ENCODE measurements at places on chromosomes 16 and 17.
A peak's percentile ranks its signal among the peaks of the same experiment; 100 is the strongest.

DNA sequence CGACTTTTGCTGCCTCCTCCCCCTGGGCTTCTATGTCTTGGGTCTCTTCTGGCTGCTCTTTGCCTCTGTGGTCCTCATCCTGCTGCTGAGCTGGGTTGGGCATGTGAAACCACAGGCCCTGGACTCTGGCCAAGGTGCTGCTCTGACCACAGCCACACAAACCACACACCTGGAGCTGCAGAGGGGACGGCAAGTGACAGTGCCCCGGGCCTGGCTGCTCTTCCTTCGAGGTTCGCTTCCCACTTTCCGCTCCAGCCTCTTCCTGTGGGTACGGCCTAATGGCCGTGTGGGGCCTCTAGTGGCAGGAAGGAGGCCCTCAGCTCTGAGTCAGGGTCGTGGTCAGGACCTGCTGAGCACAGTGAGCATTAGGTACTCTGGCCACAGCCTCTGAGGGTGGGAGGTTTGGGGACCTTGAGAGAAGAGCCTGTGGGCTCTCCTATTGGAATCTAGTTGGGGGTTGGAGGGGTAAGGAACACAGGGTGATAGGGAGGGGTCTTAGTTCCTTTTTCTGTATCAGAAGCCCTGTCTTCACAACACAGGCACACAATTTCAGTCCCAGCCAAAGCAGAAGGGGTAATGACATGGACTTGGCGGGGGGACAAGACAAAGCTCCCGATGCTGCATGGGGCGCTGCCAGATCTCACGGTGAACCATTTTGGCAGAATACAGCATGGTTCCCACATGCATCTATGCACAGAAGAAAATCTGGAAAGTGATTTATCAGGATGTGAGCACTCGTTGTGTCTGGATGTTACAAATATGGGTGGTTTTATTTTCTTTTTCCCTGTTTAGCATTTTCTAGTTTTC, 2.3 kb downstream of the GP1BA start:
- no peak overlapping the region for H3K4me3 ChIP-seq
- peaks cover 17% of the 10 kb centered on the region for H3K36me3 ChIP-seq
- no peak for DNase-seq
- peaks cover 9% of the 10 kb centered on the region for H3K4me1 ChIP-seq
- H3K27me3 ChIP-seq: no peaks in the 10 kb centered on the region

GRCh38 chr16:71784093-71784492, 24.5 kb downstream of the AP1G1 start:
- H3K27me3 ChIP-seq: no peaks in the 10 kb centered on the region
- peaks cover 10% of the 10 kb centered on the region for H3K36me3 ChIP-seq
- H3K4me1 ChIP-seq: peaks cover 6% of the 10 kb centered on the region
- no peak for DNase-seq

- no peaks in the 10 kb centered on the region for H3K36me3 ChIP-seq
- H3K4me1 ChIP-seq: peaks cover 15% of the 10 kb centered on the region
- H3K27me3 ChIP-seq: no peaks in the 10 kb centered on the region
- H3K4me3 ChIP-seq: no peak overlapping the region
Measured at GRCh38 chr17:73420897-73421296, 109.1 kb upstream of the CDC42EP4 start.

- peaks cover 21% of the 10 kb centered on the region for H3K4me1 ChIP-seq
- H3K27ac ChIP-seq: no peak overlapping the region
- H3K36me3 ChIP-seq: no peaks in the 10 kb centered on the region
- H3K27me3 ChIP-seq: no peaks in the 10 kb centered on the region
Measured at GRCh38 chr17:83055911-83056582, 23.4 kb upstream of the METRNL start.

DNA sequence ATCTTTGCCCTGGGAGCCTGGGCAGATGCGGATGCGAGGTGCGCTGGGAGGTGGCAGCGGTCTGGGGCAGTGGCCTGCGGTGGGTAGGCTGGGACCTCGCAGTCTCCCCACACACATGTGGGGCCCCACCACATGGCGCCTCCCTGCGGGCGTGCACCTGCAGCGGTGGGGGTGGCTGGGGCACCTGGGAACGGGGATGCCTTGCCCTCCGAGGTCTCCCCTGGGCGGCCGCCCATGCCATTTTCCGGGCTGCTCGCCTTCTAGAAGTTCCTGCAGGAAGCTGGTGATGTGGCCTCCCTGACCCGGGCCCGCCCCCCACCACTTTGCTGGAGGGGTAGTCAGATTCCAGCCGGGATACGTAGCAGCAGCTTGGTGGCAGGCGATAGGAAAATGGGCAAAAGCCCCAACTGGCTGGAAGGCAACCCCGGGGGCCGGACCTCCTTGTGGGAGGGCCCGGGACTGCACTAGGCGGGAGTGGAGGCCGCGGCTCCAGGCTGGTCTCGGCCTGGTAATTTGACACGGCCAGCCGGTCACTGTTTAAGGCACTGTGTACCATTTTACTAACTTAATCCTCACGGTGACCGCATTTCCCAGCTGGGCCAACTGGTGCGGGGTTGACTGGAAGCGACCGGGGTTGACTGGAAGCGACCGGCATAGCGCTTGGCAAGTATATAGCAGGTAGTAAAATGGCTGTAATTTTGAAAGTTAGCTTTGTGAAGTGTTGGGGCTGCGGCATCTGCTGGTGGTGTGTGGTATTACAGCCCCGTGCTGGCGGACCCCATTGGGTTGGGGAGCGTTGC, 38.5 kb downstream of the IGF2BP1 start:
- peaks cover 12% of the 10 kb centered on the region for H3K4me1 ChIP-seq
- DNase-seq: peak; percentile 82
- peak overlapping the region; percentile 78 for H3K27ac ChIP-seq
- no peaks in the 10 kb centered on the region for H3K27me3 ChIP-seq
- no peaks in the 10 kb centered on the region for H3K36me3 ChIP-seq
- H3K4me3 ChIP-seq: peak overlapping the region; percentile 44

DNA sequence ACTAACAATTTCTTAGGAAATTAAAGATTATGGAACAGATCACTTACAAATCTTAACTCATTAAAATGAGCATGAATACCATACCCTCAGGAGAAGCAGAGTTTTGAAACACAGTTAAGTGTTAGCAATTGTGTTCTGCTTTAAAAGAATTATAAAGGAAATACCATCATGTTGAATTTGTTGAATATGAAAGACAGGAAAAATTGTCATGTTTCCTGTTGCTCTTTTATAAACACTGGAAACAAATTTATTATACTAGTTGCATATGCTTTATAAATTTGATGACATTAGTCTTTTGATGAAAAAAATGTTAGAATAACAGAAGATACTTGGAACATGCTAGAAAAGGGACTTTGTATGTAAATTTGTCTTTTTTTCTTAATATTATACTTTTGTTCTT, 59.7 kb downstream of the VMP1 start:
- peak overlapping the region; percentile 22 for H3K27ac ChIP-seq
- DNase-seq: no peak
- peaks cover 83% of the 10 kb centered on the region for H3K4me1 ChIP-seq
- H3K27me3 ChIP-seq: no peaks in the 10 kb centered on the region

DNA sequence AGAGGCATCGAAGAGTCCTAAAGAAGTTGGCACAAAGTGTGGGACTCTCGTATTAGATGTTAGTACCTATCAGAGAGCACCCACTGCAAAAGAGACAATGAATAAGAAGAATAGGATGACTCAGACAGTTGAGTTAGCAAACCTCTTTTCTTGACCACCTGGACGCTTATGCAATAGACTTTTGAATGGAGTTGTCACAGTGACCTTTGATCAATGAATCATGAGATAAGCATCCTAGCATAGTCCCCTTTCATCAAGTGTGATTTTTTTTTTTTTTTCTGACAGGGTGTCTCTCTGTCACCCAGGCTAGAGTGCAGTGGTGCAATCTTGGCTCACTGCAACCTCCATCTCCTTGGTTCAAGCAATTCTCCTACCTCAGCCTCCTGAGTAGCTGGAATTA, 1417.9 kb upstream of the GOT2 start:
- no peak for DNase-seq
- H3K4me1 ChIP-seq: no peaks in the 10 kb centered on the region
- H3K36me3 ChIP-seq: no peaks in the 10 kb centered on the region
- H3K27me3 ChIP-seq: no peaks in the 10 kb centered on the region

DNA sequence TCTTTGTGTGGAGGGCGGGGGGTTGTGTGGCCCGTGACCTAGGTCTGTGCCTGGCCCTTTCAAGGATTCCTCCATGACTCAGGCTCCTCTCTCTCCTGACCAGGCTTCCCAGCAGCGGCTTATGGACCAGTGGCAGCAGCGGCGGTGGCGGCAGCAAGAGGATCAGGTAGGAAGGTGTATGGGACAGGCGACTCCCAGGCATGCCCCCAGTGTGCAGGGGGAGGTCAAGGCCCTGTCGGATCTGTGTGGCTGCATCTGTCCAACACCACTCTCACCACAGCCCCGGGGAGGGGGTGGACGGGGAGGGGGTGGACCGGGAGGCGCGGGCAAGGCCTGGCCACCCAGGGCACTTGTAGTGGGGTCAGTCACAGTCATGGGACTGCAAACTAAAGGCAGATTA, 93.1 kb downstream of the CCDC182 start:
- H3K36me3 ChIP-seq: no peaks in the 10 kb centered on the region
- H3K27ac ChIP-seq: no peak overlapping the region
- DNase-seq: no peak
- H3K27me3 ChIP-seq: no peaks in the 10 kb centered on the region
- peaks cover 15% of the 10 kb centered on the region for H3K4me1 ChIP-seq
- no peak overlapping the region for H3K4me3 ChIP-seq

DNA sequence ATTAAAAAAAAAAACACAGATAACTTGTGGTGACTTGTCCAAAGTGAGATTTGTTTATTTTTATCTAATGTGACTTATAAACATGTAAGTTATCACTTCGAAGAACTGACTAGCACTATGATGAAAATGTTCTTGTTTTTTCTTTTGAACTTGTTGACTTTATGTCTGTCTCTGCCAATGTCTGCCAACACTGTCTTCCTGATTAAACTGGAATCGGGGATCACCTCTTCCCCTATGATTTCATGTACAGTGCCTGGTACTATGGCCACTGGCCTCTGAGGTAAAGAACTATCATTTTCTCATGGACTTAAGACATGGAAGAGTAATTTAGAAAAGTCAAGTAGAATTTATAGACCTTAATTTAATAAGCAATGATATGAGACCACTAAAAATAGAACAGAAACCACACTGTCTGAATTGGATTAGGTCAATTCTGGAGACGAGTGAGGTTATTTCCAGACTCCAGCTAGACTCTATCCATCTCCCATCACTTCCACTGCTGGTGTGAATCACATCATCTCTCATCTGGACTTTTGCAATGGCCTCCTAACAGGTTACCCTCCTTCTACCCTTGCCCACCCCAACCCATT, 8.9 kb downstream of the C17orf78 start:
- no peaks in the 10 kb centered on the region for H3K4me1 ChIP-seq
- H3K27me3 ChIP-seq: no peaks in the 10 kb centered on the region
- no peak overlapping the region for H3K4me3 ChIP-seq

- H3K27me3 ChIP-seq: peaks cover 21% of the 10 kb centered on the region
- no peak overlapping the region for H3K4me3 ChIP-seq
- no peak overlapping the region for H3K27ac ChIP-seq
- DNase-seq: no peak
- no peaks in the 10 kb centered on the region for H3K36me3 ChIP-seq
Measured at GRCh38 chr17:73553311-73553710, 90.9 kb downstream of the SDK2 start.

GRCh38 chr17:37051833-37052232, 103.1 kb downstream of the AATF start:
- no peak overlapping the region for H3K4me3 ChIP-seq
- H3K4me1 ChIP-seq: 0 out of 2 replicates have a peak, but pooled peaks cover 5% of the 10 kb centered on the region
- no peaks in the 10 kb centered on the region for H3K27me3 ChIP-seq
- no peak overlapping the region for H3K27ac ChIP-seq
- peaks cover 9% of the 10 kb centered on the region for H3K36me3 ChIP-seq
- DNase-seq: no peak
